Lower leg skin (tissue), 4 donors: ENCODE measurements at places on chromosomes 7 and 10.

- DNase-seq = no peak
These were observed 13.2 kb downstream of the DNAJC9 start for GRCh38 chr10:73233883-73234282.

- DNase-seq = no peak
These were observed 362.5 kb upstream of the ZMIZ1 start for GRCh38 chr10:78706256-78706655.

DNA sequence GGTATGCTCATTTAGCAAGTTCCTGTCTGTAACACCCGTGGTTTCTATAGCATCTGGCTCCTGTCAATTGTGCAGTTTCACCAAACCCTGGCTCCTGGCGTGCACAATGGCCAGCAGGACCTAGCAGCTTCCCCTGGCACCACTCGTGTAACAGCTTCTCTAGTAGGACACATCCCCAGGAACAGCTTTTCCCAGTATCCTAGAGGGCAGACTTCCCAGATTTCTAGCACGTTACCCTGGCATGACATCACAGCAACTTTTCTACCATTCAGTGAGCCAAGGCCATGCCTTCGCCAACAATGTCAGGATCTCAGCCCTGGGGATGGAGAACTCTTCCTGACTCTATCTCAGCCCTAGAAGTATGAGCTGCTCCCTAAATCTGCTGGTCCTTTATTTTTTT lies 6.5 kb downstream of the YME1L1 start:
- DNase-seq = no peak

DNA sequence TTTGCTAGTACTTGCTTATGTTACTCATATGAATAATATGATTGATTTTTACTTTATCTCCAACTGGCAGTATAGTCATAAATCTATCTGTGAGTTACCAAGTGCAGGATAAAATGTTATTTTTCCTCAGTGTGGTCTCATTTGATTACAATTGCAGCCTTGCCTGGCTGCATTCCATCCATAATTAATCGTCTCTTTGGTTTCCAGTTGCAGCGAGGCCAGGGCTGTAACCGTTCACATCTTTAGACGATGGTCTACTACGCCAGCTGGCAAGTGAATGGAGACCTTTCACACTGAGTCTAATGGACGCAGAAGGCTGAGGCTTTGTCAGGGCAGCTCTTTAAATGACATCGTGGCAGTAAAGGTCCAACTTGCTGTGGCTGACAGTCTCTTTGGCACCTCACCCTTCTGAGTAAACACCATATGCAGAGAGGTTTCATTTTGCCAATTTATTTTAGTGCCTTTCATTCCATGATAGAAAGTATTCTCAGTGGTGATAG lies 84.0 kb downstream of the ARL4A start:
- DNase-seq = no peak

GRCh38 chr10:62047228-62047892 lies 145.9 kb downstream of the ARID5B start:
- no peak for DNase-seq

- DNase-seq = no peak
These were observed 21.9 kb upstream of the SFTPA1 start for GRCh38 chr10:79588800-79589199.

GRCh38 chr10:120824881-120825309 lies 26.3 kb upstream of the WDR11 start:
- DNase-seq = no peak

GRCh38 chr10:72221278-72221677 lies 5.2 kb upstream of the ASCC1 start:
- no peak for DNase-seq

- DNase-seq = no peak
These were observed 232.4 kb downstream of the VTI1A start for GRCh38 chr10:112679392-112679791.

GRCh38 chr7:158812684-158813083 lies 16.6 kb downstream of the ESYT2 start:
- DNase-seq = no peak
